ENCODE measurements at places on chromosomes 3 and 15. TPM values are rescaled to one million over a fixed set of nuclear protein-coding genes. Genes with fewer than 3 reads are reported as not detected.

C3orf22 gene
- total RNA-seq = not detected

THRB gene
- 9.2 TPM for total RNA-seq

CPLX3 gene
- 0.08 TPM for total RNA-seq

PDE8A gene
- total RNA-seq = 22.0 TPM

TMEM108 gene
- 0.45 TPM for total RNA-seq

TMEM266 gene
- 0.30 TPM for total RNA-seq

LXN gene
- total RNA-seq = not detected

TEX55 gene
- total RNA-seq = not detected

B4GALT4 gene
- total RNA-seq = 13.0 TPM

GOLGA8T gene
- total RNA-seq = not detected

TMC3 gene
- not detected for total RNA-seq

SMCO1 gene
- total RNA-seq = not detected

Measured in A375 (cell line).